CD4-positive, alpha-beta T cell (primary cell): ENCODE measurements at places on chromosomes 5 and 9. TPM values are rescaled to one million over a fixed set of nuclear protein-coding genes. Genes with fewer than 3 reads are reported as not detected.

TLX3 gene
- total RNA-seq: not detected

TMC1 gene
- total RNA-seq: not detected

PDCD1LG2 gene
- 0.17 TPM for total RNA-seq

LHX6 gene
- not detected for total RNA-seq

ITK gene
- total RNA-seq: 289 TPM

GLRA1 gene
- total RNA-seq: not detected

- no peak overlapping the region for H3K4me3 ChIP-seq
- H3K4me1 ChIP-seq: no peaks in the 10 kb centered on the region
- H3K27ac ChIP-seq: no peak overlapping the region
- DNase-seq: no peak
These were observed 6.1 kb downstream of the ADAMTS12 start for GRCh38 chr5:33885679-33886078.

DNA sequence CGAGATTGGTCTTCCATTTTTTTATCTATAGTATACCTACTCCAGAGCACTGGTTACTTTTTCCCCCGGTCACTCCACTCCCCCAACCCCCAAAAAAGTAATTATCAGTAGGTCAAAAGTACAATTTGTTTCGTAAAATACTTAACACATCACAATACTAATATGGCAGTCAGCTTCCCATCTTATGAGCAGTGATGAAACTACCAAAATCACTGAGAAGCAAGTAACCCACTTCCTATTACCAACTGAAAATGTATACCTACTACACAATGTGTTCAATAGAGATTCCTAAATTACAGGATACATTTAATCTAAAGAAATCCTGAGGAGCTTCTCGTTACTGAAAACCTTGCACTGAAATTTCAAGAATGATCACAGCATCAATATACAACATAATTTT is 1.9 kb downstream of the CERT1 start:
- peak overlapping the region; percentile 92 for H3K4me3 ChIP-seq
- no peaks in the 10 kb centered on the region for H3K27me3 ChIP-seq
- no peak for DNase-seq
- no peak overlapping the region for H3K27ac ChIP-seq

DNA sequence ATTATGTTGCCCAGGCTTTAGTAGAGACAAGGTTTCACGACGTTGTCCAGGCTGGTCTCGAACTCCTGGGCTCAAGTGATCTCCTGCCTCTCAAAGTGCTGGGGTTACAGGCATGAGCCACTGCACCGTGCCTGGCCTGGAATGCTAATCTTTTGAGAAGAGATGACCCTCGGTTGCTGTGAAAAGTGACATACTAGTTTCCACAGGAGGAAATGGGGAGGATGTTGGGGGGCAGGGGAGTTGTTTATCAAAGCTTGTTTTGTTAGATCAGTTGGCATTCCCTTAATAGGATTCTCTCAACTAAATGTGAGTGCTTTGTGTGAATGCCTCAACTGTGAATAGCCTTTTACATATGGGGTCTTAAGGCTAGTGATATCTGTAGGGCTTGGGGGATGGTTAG is 16.4 kb upstream of the MATR3 start:
- no peak for DNase-seq
- peaks cover 29% of the 10 kb centered on the region for H3K36me3 ChIP-seq
- no peaks in the 10 kb centered on the region for H3K27me3 ChIP-seq
- peaks cover 46% of the 10 kb centered on the region for H3K4me1 ChIP-seq

- no peaks in the 10 kb centered on the region for H3K4me1 ChIP-seq
- DNase-seq: no peak
- no peaks in the 10 kb centered on the region for H3K36me3 ChIP-seq
- H3K4me3 ChIP-seq: no peak overlapping the region
- H3K27ac ChIP-seq: no peak overlapping the region
- no peaks in the 10 kb centered on the region for H3K27me3 ChIP-seq
These were observed 174.1 kb downstream of the SNX18 start for GRCh38 chr5:54691656-54692055.

GRCh38 chr9:84778570-84778969 is 109.0 kb downstream of the NTRK2 start:
- H3K4me3 ChIP-seq: no peak overlapping the region
- DNase-seq: no peak
- no peaks in the 10 kb centered on the region for H3K36me3 ChIP-seq

DNA sequence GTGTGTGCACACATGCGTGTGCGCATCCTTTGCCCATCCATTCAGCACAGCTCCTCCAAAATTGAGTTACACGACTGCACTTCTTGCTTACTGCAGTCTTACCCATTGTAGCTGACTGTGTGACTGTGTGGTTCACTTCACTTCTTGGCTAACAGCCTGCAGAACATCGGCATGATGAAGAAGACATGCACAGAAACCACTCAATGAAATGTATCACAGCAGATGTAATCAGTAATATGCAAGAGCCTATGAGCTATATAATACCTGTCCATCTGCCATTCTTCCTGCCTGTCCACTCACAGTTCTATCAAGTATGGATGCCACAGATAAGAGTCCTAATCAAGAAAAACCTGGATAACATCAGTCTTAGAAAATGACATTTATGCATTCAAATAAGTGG is 83.9 kb downstream of the TRPM3 start:
- H3K4me1 ChIP-seq: no peaks in the 10 kb centered on the region
- no peaks in the 10 kb centered on the region for H3K27me3 ChIP-seq
- no peak overlapping the region for H3K4me3 ChIP-seq

GRCh38 chr5:170590566-170590965 is 86.7 kb downstream of the KCNIP1 start:
- H3K27ac ChIP-seq: no peak overlapping the region
- no peaks in the 10 kb centered on the region for H3K36me3 ChIP-seq
- no peaks in the 10 kb centered on the region for H3K4me1 ChIP-seq
- no peak overlapping the region for H3K4me3 ChIP-seq
- no peak for DNase-seq

DNA sequence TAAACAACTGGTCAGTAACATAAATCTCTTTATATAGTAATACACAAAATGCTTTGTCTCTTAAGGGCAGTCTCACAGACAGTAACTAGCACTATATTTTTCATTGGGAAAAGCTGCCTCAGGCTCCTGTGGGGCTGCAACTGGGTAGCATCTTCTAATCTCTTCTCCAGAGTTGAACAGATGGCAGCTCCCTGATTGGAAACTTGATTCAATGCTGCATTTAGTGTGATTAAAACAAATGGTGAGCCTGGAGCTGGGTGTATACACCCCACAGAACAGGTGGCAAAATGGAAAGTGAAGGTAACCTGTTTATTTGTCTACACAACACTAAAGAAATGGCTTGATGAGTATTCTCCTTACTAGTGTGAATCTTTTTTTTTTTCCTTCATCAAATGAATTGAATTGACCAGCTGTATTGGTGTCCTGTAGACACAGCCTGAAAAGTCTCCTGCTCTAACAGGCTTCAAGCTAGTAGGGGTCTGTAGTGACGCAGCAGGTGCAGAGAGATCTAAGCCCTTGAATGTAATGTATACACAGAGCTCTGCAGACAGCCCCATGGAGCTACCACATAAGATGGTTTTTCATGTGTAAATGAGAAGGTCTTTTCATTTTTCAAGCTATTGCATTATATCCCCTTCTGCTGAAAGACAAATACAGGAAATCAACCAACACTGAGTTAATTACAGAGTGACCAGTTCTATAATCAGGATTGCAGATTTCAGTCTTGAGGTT is 43.3 kb downstream of the IZUMO3 start:
- no peaks in the 10 kb centered on the region for H3K27me3 ChIP-seq
- H3K27ac ChIP-seq: no peak overlapping the region
- H3K36me3 ChIP-seq: no peaks in the 10 kb centered on the region
- no peaks in the 10 kb centered on the region for H3K4me1 ChIP-seq

- no peak overlapping the region for H3K27ac ChIP-seq
- H3K4me3 ChIP-seq: no peak overlapping the region
- H3K36me3 ChIP-seq: no peaks in the 10 kb centered on the region
- DNase-seq: peak; percentile 41
- H3K27me3 ChIP-seq: no peaks in the 10 kb centered on the region
These were observed 34.7 kb downstream of the SHOC1 start for GRCh38 chr9:111759762-111760639.

GRCh38 chr5:6587171-6587570 is 45.7 kb downstream of the NSUN2 start:
- peaks cover 7% of the 10 kb centered on the region for H3K4me1 ChIP-seq
- H3K4me3 ChIP-seq: no peak overlapping the region
- H3K27me3 ChIP-seq: peaks cover 17% of the 10 kb centered on the region
- DNase-seq: no peak
- no peaks in the 10 kb centered on the region for H3K36me3 ChIP-seq
- H3K27ac ChIP-seq: no peak overlapping the region

DNA sequence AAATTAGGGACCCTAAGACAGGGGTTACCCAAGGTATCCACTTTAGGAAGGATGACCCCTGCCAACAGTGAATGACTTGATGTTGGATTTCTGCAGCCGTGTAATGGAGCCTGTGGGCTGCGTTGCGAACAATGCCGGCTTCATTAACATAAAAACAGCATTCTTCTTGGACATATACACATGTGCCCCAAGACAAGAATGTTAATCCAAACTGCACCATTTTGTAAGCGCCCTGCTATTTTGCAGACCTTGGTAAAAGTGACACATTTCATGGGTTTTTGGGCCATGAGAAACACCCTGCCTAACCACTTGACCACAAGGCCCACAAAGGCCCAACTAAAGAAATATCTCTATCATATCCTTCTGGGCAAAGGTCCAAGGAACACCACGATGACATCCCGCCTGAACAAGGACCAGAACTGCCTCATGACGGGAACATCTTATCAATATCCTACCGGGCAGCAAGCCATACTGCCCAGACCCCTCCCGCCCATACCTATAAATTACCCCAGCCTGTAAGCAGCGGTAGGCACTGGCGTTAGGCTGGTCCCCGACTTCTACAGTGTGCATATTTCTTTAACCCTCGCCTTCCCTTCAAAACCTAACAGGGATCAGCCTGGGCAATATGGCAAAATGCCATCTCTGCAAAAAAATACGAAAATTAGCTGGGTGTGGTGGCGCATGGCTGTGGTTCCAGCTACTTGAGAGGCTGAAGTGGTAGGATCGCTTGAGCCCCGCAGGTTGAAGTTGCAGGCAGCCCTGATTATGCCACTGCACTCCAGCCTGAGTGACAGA is 9.7 kb upstream of the PDCD1LG2 start:
- no peak for DNase-seq
- H3K27ac ChIP-seq: no peak overlapping the region
- H3K4me1 ChIP-seq: peaks cover 2% of the 10 kb centered on the region

DNA sequence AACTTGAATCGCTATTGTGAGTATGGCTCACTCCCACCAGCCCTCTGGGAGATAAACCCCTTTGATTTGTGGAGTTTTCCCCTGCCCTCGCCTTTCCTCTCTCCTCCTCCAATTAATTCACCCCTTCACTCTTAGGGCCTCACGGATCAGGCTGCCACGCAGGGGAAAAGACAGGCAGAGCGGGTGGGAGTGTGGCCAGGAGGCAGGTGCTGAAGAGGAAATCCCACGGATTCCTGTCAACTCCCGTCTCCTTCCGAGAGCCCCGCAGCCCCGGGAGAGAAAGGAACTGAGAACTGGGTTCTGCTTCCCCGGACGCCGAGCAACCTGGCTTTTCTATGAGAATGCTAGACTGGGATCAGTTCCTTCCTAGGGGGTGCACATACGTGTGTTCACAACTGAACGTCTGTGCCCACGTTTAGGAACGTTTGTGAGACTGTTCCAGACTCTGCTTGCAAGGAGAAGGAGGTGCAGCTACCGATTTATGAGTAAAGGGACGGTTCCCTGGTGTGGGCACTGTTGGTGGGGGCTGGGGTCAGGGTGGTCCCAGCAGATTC is 314.5 kb upstream of the TLE4 start:
- H3K27ac ChIP-seq: no peak overlapping the region
- H3K4me1 ChIP-seq: no peaks in the 10 kb centered on the region
- no peak overlapping the region for H3K4me3 ChIP-seq
- peaks cover 9% of the 10 kb centered on the region for H3K27me3 ChIP-seq
- no peak for DNase-seq

GRCh38 chr9:80866121-80866520 is 823.2 kb downstream of the TLE1 start:
- no peaks in the 10 kb centered on the region for H3K27me3 ChIP-seq
- no peaks in the 10 kb centered on the region for H3K4me1 ChIP-seq
- no peak overlapping the region for H3K27ac ChIP-seq
- no peaks in the 10 kb centered on the region for H3K36me3 ChIP-seq

DNA sequence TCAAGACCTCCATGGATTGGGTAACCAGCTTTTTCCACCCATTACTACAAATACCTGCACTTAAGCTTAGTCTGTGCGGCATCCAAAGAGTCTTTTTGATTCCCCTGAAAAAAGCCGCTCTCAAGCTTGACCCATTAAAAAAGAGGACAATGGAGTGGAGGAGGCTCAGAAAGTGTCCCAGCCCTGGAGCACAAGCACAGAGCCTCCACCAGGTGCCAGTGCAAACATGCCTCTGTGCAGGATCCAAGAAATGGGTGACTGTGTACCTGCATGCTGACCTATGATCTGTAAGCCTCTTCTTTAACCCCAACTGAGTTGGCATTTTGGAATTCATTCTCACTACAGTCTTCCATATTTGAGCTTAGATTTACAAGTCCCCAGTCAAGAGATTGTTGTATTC is 168.3 kb upstream of the TLE4 start:
- no peaks in the 10 kb centered on the region for H3K36me3 ChIP-seq
- DNase-seq: no peak
- no peaks in the 10 kb centered on the region for H3K4me1 ChIP-seq

DNA sequence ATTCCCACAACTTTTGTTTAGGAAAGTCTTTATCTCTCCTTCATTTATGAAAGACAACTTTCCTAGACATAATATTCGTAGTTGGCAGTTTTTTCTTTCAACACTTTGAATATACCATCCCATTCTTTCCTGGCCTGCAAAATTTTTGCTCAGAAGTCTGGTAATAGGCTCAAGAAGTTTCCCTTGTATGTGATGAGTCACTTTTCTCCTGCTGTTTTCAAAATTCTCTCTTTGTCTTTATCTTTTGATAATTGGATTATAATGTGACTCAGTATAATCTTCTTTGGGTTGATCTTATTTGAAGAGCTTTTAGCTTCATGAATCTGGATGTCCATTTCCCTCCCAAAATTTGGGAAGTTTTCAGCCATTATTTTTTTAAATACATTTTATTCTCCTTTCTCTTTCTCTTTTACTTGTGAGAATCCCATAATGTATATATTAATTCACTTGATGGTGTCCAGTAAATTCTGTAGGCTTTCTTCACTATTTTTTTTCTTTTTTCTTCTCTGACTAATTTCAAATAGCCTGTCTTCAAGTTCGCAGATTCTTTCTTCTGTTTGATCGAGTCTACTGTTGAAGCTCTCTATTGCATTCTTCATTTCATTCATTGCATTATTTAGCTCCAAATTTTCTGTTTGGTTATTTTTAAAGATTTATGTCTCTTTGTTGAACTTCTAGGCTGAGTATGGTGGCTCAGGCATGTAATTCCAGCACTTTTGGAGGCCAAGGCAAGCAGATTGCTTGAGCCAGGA is 37.3 kb upstream of the CKS2 start:
- peaks cover 9% of the 10 kb centered on the region for H3K4me1 ChIP-seq
- H3K4me3 ChIP-seq: no peak overlapping the region
- H3K27ac ChIP-seq: no peak overlapping the region
- no peak for DNase-seq
